RCC 7860 (cell line): ENCODE measurements at places on chromosomes 1 and 21.

DNA sequence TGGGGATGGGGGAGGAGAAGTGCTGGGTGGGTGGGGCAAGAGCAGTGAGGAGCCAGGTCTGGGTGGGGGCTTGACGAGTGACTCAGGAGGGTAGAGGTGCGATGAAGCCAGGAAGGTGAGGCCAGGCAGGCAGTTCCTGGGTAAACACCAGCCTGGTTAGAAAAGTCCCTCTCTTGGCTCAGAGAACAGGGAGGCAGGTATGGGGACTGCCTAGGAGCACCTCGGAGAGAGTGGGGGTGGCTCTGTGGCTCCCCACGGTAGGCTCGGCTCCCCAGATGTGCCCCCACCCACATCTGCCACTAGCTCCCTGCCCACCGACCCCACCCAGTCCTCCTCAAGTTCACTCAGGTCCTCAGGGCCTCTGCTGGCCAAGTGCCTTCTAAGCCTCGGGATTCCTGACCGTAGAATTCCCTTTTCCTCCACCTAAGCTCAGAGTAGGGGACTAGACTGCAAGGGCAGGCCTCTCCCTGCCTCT, 1.2 kb downstream of the HSPG2 start:
- peak; percentile 66 for DNase-seq

DNA sequence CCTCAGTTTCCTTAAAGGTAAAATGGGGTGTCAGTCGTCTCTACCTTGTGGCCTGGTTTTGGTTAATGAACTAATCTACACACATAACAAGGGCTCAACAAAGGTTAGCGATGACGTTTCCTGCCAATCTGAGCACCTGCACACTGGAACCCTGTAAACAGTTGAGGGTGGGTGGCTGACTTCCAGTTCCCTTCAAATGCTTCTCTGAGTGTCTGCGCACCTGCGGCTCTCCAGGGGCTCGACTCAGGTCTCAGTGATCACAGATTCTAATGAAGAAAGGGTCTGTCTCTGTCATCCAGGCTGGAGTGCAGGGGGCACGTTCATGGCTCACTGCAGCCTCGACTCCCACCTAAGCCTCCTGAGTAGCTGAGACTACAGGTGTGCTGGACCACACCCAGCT, 3.3 kb upstream of the AGPAT3 start:
- DNase-seq = no peak

DNA sequence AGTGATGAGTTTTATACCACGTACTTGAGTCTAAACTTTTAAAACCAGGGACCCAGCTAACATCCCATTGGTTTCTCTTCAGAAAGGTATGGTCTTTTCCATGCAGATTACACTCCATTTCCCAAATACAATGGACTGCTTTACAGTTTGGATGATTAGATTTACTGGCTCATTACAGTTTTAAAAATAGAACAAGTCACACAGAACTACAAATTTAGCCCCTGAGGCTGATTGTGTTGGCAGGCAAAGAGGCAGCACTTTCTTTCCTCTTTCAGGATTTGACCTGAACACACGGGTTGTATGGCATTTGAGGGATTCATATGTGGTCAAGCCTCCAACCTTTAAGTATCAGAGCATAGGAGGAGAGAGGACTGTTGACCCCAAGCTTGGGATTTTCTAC, 21.8 kb upstream of the VTCN1 start:
- no peak for DNase-seq

DNA sequence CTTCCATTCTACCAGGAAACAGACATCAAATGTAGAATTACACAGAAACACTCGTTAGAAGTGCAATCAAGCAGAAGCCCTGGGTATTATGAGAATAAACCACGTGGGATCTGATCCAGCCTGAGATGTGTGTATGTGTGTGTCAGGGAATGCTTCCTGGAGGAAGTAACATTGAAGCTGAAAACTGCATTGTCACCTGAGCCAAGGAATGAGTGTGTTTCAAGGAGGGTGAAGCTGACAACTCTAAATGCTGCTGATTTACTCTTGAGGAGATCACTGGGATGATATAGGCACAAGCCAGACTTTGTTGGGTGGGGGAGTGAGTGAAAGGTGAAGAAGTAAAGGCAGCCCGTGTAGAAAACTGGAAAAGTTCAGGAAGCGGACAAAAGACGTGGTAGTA, 27.6 kb downstream of the FAAH start:
- no peak for DNase-seq

- no peak for DNase-seq
These were observed 317.9 kb upstream of the AJAP1 start for GRCh38 chr1:4336507-4336906.

- DNase-seq = no peak
These were observed 54.9 kb downstream of the PTPRF start for GRCh38 chr1:43585557-43585956.

GRCh38 chr1:119554183-119554582, 47.2 kb downstream of the HSD3B1 start:
- DNase-seq = no peak

- DNase-seq = peak; percentile 39
These were observed 7.3 kb downstream of the KIAA2013 start for GRCh38 chr1:11918799-11919519.

DNA sequence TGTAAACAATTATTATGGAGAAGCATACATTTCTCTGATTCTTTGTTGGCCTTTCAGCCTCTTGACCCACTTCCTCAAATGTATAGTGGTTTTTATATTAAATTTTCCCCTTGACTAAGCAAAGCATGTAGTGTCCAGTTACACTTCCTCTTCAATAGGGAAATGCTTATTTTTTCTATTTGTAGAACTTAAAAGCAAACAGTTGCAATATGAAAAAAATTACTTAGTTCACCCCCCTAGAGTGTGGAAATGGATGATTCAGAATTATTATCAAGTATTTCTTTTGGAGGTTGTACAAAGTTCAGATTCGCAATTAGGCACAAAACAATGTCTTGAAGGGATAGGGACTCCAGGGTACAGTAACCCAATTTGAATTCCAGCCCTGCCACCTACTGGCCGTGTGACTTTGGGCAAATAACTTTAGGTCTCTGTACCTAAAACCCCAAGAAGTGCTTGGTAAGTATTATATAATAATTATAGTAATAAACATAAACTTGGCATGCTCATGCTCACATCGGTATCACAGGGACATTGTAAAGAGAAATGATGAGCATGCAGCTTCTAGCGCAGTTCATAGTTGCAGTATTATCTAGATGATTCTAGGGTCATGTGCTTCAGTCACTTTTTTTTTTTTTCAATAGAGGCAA, 28.6 kb upstream of the IFNGR2 start:
- peak; percentile 38 for DNase-seq

GRCh38 chr1:51794260-51794659, 84.3 kb downstream of the NRDC start:
- DNase-seq = no peak

- no peak for DNase-seq
These were observed 108.2 kb downstream of the UCHL5 start for GRCh38 chr1:192950926-192951325.

- DNase-seq = no peak
These were observed 98.7 kb downstream of the WDR4 start for GRCh38 chr21:42780617-42781016.

- DNase-seq = no peak
These were observed 1.1 kb upstream of the CD244 start for GRCh38 chr1:160863774-160864131.

DNA sequence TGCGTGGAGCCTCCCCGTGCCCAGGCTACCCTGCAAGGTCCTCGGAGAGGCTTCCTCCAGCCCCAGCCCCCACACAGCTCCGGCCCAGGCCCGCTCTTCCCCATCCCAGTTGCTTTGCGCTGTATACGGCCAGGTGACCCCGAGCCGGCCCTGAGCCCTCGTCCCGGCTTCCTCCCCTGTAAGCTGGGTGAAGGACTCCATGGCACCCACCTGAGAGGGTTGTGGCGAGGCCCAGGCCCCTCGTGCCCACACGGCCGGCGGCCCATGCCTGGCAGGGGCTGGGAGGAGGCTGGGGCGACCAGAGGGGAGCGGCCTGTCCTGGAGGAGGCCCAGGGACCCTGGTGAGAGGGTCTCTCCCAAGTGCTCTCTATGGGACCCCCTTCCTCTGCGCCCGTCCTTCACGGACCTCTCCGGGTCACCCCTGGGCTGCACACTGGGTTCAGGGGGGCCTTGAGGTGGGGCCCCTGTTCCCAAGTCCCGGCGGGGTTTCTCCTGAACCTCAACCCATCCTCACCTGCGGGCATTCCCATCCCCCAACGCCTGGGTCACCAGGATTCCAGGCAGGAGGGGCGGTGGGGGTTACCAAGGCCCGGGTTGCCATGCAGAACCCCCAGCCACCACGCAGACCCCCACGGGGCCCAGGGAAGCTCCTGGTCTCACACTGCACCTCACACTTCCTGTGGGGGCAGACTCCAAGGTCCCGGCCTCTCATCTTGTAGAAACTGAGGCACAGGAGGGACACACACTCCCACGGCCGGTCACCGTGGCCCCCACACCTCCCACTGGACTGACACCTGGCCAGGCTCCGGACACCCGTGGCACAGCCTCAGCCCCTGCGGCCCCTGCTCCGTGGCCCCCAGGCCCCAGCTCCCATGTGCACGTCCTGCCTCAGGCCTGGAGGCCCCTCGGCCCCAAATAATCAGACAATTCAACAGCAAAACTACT, 25.2 kb downstream of the COL6A1 start:
- no peak for DNase-seq

- DNase-seq = no peak
These were observed 685 bp upstream of the RIPPLY3 start for GRCh38 chr21:37005548-37006485.

GRCh38 chr21:14479241-14479786, 66.8 kb downstream of the SAMSN1 start:
- no peak for DNase-seq

GRCh38 chr1:220564216-220564615, 36.3 kb downstream of the MARK1 start:
- no peak for DNase-seq

DNA sequence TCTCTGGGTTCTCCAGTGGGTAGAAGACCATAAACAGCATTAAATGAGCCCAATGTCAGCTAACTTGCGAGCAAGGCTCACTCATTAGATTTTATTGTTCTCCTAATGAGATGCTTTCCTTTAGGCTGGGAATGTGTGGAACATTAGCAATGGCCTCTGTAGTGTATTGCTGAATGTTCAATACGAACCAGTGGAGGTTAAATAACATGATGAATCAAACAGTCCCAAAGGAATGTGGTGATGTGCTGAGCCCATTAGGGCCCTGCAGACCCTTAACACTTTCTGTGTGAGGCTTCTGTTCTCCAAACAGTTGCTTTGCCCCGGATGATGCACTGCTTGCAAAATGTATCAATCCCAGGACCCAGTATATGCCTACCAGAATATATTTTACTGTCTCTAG, 225.5 kb downstream of the ATG4C start:
- DNase-seq = no peak

- no peak for DNase-seq
These were observed 62.2 kb downstream of the ELK4 start for GRCh38 chr1:205569411-205570172.

GRCh38 chr1:240194120-240194519, 102.4 kb downstream of the FMN2 start:
- no peak for DNase-seq

GRCh38 chr1:5908461-5909375, 83.5 kb downstream of the NPHP4 start:
- DNase-seq = no peak

DNA sequence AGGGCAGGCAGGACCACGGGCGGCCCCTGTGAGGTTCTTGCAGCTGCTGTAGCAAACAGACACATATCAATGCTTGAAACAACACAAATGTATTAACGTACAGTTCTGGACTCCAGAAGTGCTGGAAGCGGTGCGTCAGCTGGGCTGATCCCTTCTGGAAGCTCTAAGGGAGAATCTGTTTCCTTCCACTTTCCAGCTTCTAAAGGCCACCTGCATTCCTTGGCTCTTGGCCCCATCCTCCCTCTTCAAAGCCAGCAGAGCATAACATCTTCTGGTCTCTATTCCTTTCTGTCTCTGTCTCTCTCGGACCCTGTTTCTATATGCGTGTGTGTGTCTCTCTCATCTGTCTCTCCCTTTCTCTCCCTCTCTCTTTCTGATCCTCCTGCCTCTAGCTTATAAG, 102.3 kb downstream of the SPSB1 start:
- DNase-seq = no peak

DNA sequence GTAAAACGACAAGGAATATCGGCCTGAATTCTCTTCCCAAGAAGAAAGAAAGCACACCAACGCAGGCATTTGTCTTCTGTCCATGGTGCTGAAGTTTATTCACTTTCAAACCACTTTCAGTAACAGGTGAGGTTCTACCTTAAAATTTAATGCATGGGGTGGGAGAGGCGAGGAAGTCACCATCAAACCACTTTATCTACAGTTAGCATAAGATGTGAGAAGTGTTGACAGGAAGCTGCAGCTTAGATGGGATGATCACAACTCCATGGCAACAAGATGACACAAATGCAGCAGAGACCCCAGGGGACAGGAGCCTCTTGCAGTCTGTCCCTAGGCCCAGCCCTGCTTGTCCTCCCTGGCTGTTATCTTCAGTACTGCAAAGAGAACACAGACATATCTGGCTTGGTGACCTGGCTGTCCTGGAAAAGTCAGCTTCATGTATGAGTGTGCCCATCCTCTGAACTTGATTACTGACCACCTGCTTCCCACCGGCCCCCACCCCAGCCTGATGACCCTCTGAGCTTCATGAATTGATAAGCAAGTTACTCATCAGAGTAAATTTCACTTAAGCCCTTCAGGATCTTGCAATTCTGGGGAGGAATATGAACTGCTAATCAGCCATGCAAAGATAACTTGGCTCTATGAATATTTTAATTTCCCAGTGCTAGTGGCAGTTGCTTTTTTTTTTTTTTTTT, 1.8 kb downstream of the NPPA start:
- no peak for DNase-seq

DNA sequence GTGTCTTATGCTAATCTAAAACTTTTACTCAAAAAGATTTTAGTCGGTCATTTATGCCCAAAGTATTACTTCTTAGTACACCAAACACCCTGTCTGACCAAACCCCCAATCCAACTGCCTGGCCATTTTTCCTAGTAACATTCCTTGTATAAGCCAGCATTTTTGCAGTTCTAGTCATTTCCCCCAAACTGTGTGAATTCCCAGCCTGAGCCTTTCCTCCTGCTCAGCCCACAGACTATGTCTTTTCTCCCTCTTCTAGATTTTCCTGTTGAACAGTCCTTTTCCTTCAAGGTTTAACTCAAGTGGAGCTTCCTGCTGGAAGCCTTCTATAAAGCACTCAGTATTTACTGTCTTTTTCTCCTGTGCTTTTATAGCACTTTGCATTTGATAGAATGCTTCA, 843.8 kb downstream of the USP25 start:
- DNase-seq = no peak

- no peak for DNase-seq
These were observed 59.2 kb downstream of the WARS2 start for GRCh38 chr1:119081267-119081666.

GRCh38 chr1:203597331-203598090, 29.1 kb upstream of the ATP2B4 start:
- no peak for DNase-seq

DNA sequence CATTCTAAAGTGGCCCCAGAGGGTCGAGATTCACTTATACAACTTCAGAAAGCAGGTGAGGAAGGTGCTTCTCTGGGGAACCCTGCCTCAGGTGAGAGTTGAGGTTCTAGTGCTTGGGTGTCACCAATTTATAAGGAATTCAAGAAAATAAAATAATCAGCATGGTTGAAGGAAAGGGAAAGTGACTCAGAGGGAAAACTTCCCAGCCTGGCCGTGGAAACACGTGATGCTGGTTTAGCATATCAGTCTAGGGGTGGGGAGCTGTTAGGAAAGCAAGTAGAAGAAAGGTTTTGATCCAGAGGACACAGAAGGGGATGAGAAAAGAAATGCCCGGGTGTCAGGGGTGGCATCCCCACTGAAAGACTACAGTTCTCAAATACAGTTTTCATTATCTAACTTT, 37.7 kb upstream of the TMEM125 start:
- peak; percentile 26 for DNase-seq

GRCh38 chr1:210467440-210468043, 138.8 kb downstream of the HHAT start:
- no peak for DNase-seq

GRCh38 chr1:234222561-234223280, 150.5 kb upstream of the COA6 start:
- no peak for DNase-seq
